ENCODE measurements at places on chromosomes 16 and 17.

DNA sequence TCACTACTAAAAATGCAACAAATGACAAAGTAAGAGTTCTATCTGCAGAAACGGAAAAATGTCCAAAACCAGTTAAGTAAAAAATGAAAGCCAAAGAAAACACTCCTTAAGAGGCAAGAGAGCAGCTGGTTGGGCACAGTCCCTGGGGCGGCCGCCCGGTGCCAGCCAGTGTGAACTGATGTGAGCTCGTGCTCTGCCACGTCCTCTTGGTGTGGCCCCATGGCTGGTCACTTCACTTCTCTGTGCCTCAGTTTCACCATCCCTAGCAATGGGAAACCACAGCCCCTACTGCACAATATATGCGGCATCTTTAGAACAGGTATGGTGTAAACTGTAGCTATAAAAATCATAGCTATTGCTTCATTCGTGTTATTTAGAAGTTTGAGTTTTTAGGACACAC lies 21.2 kb downstream of the USP36 start:
- DNase-seq: no peak

DNA sequence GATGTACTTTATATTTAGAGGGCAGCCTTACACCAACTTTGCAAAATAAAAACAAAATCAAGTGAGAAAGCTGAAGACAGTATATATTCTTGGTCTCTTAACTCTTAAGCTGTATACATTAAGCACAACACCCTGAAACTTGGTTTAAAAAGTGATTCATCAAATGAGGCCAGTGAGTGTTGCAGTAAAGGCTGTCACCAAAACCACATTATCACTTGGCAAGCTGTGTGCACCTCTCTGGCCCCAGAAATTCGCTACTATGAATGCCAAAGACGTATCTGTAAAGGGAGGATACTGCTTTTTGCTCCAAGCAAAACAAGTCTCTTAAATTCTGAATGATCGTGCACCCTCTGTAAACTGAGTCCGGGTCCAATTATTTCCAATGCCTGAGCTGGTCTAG lies 163.9 kb downstream of the ZFHX3 start:
- DNase-seq: no peak

DNA sequence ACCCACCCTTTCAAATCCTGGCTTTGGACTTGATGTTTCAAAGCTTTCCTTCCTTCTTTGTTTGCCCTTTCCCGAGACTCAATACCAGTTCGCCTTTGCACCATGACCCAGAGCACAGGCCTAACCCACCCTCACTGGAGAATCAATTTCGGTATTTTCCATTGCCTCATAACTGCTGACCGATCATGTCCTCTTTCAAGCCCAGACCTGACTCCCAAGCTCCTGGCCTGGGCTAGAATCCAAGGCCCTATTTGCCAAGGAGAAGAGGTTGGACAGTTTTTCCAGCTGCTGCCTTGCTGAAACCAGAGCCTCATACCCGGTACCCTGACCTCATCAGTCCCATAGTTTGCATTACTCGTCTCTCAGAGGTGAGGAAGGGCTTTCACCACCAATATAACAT lies 35.3 kb upstream of the HELZ start:
- no peak for DNase-seq

DNA sequence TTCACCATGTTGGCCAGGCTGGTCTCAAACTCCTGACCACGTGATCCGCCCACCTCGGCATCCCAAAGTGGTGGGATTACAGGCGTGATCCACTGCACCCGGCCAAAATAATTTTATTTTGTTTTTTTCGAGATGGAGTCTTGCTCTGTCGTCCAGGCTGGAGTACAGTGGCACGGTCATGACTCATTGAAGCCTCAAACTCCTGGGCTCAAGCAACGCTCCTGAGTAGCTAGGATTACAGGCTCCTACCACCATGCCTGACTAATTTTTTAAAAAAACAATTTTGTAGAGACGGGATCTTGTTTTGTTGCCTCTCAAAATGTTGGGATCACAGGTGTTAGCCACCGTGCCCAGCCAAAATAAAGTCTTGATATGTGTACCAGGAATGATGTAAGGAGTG lies 2.4 kb upstream of the TTLL6 start:
- DNase-seq: no peak

DNA sequence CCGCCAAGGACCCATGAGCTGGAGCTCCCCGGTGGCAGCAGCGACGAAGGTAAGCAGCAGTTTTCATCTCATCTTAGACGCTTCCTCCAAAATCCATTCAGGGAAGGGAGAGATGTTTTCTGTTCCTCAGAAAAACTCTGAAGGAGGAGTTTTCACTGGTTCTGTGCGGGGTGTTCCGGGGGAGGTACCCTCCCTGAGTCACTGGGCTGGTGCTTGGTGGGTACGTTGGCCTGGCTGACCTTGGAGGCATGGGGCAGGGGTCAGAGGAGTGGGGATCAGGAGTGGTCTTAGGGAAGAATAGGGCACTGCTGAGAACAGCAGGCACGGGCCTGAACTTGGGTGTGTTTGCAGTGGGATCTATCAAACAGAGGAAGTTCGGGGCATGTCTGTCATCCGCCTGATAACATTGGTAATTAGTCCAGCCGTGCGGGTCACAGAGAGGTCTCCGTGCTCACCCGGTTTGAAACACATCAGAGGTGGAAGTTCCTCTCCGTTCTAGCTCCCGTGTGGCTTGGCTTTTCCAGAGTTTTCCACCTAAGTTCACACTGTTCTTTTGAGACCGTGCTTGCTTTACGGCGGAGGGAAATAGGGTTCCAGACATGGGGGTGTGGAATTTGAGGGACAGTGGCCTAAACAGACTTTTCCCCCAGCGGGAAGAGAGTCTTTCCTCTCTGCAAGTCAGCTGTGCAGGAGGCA lies 59.6 kb upstream of the CIBAR2 start:
- DNase-seq: no peak

GRCh38 chr17:79298799-79299198 lies 224.2 kb downstream of the ENGASE start:
- DNase-seq: no peak

Measured in SJSA1 (cell line).